ENCODE measurements at places on chromosomes 4 and X.

DNA sequence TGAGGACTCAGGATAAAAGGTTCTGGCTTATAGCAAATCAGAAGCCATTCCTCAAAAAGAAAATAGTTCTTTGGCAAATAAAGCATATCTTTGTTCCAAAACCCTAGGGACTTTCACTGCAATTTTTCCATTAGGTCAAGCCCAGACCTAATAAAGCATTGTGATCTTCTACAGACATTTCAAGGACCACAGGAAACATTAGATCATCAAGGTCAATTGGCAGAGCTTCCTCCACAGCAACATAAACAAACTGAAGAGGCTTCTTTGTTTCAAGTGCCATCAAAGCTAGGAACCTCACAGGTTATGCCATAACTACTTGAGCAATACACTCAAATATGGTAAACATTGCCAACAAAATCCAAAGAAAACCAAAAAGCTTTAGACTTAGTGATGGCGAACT lies 144.9 kb downstream of the ANXA5 start:
- no peak for DNase-seq

- DNase-seq, result no peak
Measured at GRCh38 chrX:17566740-17567139, 170.6 kb upstream of the SCML1 start.

DNA sequence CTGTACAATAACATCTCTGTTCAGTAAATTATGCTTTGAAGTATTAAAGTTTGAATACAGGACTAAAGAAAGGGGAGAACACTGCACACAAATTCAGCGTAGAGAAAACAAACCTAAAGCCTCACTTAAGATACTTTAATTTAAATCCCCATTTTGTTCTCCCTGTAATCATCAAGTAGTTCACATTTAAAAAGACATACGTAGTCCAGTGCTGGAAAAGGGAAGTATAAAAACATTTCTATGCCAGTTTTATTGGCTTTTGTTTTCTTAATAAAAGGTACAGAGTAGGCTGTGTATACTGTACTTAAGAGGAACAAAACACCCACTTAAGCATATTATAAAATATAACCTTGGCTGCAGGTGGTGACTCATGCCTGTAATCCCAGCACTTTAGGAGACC lies 101.6 kb downstream of the FGF16 start:
- DNase-seq, result no peak

DNA sequence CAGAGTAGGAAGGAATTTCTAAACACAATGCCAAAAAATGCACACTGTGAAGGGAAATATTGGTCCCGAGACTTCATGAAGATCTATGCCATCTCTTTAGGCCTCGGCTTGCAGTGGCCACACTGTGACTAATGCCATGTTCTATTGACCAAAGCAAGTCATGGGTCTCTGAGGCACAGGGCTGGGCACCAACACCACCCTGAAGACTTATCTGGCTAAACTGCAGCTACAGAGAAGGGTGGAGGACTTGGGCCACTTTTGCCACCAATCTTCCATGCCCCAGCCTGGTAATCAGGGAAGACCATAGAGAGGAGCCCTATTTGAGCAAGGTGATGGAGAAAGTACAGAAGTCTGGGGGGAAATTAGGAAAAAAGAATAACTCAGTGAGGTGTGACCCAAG lies 42.1 kb downstream of the HMX1 start:
- DNase-seq, result no peak

DNA sequence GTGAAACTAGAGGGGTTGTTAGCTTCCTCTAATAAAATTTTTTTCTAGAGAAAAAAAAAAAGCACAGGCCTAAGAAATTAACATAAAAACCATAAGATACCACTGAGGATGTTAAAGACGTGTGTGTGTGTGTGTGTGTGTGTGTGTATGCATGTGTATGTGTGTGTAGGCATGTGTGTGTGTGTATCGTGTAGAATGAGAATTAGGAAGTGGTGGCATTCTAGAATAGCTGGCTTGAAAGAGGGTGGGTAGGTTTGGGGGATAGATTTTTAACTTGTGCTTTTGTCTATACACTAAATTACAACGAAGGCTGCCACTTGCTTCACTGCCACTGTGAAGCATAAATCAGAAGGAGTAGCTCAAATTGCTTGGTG lies 22.5 kb upstream of the AFM start:
- no peak for DNase-seq

DNA sequence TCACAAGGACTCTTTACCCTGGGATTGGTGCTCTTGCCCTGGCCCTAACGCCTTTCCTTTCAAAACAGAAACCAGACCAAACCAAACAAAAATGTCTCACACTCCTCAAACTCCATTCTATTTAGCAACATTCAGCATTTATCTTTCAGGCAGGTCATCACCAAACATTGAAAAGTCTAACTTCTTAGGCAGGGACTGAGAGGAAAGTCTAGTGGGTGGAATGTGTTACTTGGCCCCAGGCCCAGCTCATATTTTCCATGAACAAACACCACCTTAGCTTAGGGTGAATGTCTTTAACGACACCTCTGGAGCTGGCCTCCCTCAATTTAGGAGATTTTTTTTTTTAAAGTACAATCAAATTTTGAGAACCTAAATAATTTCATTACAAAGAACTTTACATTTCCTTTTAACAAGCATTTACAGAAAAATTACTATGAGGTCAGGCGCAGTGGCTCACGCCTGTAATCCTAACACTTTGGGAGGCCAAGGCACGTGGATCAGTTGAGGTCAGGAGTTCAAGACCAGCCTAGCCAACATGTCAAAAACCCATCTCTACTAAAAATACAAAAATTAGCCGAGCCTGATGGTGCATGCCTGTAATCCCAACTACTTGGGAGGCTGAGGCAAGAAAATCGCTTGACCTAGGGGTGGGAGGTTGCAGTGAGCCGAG lies 10.2 kb upstream of the N4BP2 start:
- DNase-seq, result peak; percentile 77

DNA sequence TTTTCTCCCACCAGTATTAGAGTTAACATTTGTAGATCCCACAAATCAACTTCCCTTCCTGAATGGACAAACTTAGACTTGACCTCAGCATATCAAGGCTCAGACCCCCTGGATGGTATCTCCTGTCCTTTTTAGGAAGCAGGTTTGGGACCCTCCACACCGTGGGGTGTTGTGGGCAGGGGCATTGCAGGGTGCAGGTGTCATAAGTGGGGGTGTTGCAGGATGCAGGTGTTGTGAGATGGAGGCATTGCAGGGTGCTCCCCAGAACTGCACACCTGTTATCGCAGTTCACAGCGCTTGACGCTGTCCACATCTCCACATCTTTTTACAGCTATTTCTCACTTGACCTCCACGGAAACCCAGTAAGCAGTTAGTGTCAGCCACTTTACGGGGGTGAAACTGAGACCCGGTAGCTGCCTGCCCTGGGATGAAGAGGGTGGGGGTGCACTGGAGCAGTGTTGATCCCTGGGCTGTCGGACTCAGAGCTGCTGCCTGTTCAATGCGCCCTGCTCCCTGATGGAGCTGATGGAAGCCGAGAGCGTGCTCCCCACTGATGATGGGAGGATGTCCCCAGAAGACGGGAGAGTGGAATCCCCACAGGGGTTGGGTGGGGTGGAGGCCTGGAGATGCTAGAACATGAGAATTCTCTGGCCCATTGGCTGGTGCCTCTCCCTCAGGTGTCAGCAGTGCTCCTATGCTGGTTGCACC lies 25.3 kb downstream of the SH3TC1 start:
- DNase-seq, result no peak

GRCh38 chrX:111090458-111090857 lies 5.5 kb upstream of the PAK3 start:
- no peak for DNase-seq

- no peak for DNase-seq
Measured at GRCh38 chrX:76957485-76957884, 489.7 kb upstream of the FGF16 start.

DNA sequence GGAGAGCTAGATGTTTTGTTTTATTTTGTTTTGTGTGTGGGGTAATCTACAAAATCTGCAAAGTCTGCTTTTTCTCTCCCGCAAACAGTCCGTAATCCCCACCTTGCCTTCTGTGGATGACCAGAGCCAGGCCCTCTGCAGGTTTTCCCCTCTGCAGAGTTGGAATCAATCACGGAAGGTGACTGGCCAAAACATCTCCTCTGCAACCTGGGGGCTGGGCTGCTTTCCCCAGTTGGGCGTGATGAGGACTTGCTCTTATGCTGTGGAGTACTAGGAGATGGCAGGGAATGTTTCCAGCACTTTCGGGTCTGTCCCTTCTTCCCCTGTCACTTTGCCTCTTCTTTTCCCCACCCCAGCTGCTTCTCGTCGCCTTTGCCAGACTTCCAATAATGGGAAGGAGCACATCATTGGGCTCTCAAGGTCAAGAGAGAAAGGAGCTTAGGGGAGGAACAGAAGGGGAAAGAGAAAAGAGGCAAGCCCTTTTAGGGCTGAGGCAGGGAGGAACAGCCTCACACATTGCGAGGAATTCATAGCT lies 1.1 kb downstream of the TMEM35A start:
- DNase-seq, result no peak

GRCh38 chr4:6275898-6276806 lies 6.5 kb downstream of the WFS1 start:
- no peak for DNase-seq

DNA sequence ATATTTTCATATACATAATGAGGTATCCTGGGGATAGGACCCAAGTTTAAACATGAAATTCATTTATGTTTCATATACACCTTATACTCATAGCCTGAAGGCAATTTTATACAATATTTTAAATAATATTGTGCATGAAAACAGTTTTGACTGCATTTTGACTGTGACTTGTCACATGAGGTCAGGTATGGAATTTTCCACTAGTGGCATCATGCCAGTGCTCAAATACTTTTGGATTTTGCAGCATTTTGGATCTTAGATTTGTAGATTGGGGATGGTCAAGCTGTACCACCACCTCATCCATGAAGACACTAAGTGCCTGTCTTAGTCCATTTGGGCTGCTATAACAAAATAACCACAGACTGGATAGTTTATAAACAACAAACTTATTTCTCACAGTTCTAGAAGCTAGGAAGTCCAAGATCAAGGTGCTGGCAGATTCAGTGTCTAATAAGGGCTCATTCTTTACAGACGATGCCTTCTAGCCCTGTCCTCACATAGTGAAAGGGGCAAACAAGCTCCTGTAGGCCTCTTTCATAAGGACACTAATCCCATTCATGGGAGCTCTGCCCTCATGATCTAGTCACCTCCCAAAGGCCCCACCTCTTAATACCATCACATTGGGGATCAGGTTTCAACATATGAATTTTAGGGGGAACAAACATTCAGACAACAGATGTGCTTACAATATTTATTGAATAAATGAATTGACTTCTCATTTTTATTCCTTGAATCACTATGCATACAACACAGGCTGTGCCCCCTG lies 9.4 kb downstream of the NUDT6 start:
- DNase-seq, result no peak

GRCh38 chr4:170128219-170128804 lies 38.6 kb upstream of the AADAT start:
- peak; percentile 42 for DNase-seq

DNA sequence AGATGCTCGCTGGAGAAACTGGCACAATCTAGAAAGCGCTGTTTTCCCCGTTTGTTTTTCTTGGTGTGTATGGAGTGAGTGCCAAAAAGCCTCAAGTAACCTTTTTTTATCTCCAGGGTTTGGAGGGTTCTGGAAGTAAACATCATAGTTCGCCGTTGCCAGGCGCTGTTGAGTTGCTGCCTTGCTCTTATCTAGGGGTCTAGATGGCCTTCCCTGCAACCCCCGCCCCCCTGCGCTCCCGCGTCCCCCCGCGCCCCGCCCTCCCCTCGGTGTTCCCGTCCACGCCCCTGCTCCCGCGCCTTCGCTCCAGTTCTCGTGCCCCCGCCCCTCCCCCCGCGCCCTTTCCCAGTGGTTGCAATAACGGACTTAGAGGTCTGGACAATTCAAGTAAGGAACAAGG lies 555 bp upstream of the GCNA start:
- DNase-seq, result no peak

- DNase-seq, result no peak
Measured at GRCh38 chr4:40600850-40601249, 28.8 kb downstream of the RBM47 start.

DNA sequence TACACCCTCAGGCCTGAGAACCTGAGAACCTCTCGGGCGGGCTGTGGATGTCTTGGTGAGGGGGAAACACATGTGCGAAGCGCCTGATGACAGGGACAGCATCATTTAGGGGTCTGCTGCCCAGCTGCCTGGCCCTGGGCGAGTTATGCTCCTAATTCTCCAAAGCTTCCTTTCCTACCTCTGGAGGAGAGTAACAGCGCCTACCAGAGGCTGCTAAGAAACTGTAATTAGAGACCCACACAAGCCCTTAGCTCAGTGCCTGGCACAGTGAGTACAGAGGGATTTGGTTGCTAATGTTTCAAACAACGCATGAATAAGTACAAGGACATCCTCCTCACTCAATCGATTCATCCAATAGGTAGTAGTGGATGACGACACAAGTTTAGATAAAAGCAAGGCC lies 40.4 kb downstream of the BCOR start:
- DNase-seq, result no peak

- no peak for DNase-seq
Measured at GRCh38 chr4:121088867-121089266, 16.5 kb upstream of the NDNF start.

DNA sequence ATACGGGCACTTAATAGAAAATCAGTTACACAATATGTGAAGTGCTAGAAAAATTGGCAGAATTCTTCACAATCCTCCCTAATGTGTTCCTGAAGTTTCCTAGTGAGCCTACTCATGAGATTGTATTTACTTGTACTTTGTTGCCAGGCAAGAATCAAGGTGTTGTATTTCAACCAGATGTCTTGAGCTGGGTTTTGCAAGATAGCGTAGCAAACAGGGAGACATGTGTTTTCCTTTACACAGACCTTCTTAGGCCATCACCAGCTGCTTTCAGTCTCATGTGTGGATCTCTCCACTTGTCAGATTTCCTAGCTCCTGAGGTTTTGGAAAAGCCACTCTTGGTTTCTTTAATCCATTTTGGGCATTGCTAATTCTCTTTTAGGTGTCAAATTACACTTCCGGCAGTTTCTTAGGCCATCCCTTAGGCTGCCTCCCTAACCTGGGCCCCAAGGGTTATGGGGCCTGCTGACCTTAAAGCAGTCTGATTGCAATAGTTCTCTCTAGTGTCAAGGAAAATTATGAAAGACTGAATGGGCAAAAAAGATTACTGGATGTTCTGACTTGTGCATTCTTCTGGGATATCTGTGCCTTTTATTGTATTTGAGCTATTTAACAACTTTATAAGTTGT lies 12.2 kb upstream of the EDA start:
- DNase-seq, result no peak

Data from T47D (cell line).